EH (cell line): ENCODE measurements at places on chromosomes 3 and 15.

DNA sequence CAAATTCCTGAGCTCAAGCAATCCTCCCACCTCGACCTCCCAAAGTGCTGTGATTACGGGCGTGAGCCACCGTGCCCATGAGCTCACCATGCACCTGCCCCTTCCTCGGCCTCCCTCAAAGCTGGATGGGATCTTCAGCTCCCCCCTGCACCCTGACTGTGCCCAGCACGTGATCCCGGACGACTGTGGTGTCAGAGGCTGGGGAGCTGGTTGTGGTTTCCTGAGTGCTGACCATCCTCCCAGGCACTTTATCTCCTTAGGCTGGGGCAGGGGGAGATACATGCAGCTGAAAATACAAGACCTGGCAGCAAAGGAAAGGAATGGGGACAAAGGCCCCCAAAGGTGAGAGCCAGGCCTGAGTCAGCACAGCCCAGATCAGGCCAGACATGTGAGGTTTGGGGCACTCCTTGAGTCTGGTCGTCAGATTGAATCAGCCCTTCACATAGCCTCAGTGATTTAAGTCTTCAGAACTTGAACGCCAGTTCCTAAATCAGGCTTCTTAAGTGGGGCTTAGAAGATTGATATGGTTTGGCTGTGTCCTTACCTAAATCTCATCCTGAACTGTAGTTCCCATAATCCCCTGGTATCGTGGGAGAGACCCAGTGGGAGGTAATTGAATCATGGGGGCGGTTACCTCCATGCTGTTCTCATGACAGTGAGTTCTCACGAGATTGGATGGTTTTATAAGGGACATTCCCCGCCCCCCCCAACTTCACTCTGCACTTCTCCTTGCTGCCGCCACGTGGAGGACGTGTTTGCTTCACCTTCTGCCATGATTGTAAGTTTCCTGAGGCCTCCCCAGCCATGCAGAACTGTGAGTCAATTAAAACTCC is 35.8 kb downstream of the PRKCD start:
- peak; percentile 57 for DNase-seq

GRCh38 chr15:74505837-74506514 is 35.0 kb upstream of the ARID3B start:
- DNase-seq: peak; percentile 65

- no peak for DNase-seq
Measured at GRCh38 chr3:9301798-9302197, 52.4 kb upstream of the SRGAP3 start.

GRCh38 chr3:168117059-168117458 is 21.3 kb upstream of the GOLIM4 start:
- DNase-seq: peak; percentile 49

GRCh38 chr3:196947136-196947859 is 5.0 kb upstream of the NCBP2 start:
- DNase-seq: no peak

- peak; percentile 82 for DNase-seq
Measured at GRCh38 chr15:45873781-45874180, 239.0 kb downstream of the SQOR start.

DNA sequence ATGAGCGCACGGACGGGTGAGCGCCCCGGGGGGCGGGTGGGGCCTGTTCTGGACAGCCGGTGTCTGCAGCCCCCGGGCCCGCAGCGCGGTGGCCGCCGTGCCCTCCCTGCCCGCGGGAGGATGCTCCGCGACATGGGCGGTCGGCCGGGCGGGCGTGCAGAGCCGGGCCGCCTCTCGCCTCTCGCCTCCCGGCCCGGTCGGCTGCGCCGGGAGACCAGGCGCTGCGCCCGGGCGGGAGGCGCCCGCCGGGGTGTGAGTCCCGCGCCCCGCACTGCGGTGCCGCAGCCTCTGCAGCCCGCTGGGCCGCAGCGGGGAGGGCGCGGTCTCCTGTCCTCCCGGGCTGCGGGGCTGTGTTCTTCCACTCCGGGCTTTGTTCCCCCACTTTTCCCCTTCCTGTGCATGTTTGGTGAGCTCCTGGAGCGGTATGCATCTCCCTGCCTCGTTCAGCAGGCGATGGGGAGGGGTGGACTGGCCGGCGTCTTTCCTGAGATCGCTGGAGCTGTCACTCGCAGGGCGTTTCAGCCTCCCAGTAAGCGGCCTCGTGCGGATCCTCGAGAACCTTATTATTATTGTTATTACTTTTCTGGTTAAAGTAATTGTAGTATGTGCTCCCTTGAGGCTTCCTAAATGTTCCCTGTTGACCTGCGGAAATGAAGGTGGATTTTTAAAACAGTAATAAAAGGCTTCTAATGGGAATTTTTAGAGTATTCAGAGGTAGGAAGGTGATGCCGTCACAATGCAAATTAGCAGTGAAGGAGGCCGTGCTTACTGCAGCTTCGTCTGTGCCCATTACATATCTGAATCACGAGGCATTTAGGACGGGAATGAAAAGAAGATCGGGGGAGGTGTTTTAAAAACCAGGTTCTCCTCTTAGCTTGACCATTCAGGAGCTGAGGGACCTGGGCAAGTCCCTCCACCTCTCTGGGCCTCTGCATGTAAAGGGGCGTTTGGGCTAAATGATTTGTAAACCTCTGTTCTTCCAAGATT is 593 bp downstream of the TMOD2 start:
- peak; percentile 59 for DNase-seq

- no peak for DNase-seq
Measured at GRCh38 chr3:29153811-29154210, 127.1 kb upstream of the RBMS3 start.

DNA sequence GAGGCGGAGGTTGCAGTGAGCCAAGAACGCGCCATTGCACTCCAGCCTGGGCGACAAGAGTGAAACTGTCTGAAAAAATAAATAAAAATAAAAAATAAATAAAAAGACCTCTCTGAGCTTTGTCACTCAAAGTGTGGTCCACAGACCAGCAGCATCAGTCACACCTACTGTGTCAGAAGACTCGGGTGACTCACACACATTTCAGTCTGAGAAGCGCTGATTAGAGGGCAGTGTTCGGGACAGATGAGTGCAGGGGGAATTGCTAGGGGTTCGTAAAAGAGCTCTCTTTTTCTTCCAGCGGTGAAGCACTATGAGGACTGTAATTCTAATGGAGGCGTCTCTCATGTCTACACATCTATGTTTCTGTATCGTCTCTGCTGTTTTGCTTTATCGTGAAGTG is 5.7 kb downstream of the PODXL2 start:
- DNase-seq: no peak

DNA sequence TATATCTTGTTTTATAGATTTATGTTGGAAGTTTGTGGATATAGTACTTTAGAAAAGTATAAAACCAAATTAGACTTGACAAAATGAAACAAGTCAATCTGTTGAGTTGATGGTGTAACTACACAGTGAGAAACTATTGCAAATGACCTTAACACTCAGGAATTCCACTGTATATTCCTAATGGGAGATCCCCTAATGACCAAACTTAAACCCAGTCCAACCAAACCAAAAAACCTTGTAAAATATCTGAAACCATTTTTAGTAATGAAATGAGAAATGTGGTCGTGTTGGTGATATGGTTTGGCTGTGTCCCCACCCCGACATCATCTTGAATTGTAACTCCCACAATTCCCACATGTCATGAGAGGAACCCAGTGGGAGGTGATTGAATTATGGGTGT is 31.9 kb upstream of the ATP13A3 start:
- DNase-seq: peak; percentile 86

- DNase-seq: peak; percentile 19
Measured at GRCh38 chr3:188929137-188929536, 242.6 kb upstream of the TPRG1 start.

- no peak for DNase-seq
Measured at GRCh38 chr15:50484781-50485180, 60.6 kb downstream of the USP8 start.

- peak; percentile 33 for DNase-seq
Measured at GRCh38 chr3:169980055-169980454, 13.4 kb downstream of the SEC62 start.

GRCh38 chr3:151146731-151147091 is 56.3 kb downstream of the GPR171 start:
- DNase-seq: no peak

DNA sequence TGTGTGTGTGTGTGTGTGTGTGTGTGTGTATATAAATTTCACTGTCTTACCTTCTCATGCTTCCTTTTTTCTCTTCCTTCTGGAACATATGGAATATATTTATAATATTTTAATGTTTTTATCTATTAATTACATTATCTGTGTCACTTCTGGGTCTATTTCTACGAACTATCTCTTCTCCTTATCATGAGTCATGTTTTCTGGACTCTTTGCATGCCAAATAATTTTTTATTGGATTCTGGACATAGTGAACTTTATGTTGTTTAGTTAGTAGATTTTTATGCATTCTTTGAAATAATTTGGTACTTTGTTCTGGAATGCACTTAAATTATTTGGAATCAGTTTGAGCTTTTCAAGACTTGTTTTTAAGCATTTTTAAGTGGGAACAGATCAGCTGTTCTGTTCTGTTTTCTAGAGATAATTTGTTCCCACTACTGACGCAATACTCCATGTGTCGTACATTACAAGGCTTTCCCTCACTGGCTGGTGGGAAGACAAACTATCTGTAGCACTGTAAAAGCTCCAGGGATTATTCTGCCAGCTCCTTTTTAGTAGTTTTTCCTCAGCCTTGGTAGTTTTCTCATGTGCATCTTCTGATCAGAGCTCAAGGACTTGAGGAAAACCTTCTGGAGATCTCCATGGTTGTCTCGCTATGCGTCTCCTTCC is 302.0 kb downstream of the CLSTN2 start:
- peak; percentile 12 for DNase-seq

DNA sequence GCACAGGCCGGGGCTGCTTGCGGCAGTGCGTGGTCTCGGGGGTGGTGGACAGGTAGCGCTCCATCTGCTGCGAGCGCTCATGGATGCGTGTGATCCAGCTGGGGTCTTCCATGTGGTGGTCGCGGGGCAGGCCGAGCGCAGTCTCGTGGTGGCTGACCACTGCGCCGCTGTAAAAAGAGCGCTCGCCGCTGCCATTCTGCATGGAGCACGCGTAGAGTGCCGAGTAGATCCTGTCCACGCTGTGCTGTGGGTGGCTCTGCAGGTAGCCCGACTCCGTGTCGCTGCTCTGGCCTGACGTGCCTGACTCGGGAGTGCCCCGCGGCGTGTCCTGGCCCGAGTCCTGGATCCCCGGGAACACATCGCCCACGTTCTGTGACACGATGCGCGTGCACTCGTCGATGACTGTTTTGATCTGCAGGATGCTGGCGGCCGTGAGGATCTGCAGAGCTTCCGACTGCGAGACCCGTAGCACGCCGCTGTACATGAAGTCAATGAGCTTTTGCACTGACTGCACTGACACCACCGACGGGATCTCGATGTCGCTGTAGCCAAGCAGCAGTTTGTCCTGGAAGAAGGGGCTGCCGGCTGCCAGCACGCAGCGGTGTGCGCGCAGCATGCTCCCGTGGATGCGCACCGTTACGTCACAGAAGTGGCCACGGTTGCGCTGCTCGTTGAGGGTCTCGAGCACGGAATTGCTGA is 57.4 kb downstream of the TIGIT start:
- DNase-seq: no peak

DNA sequence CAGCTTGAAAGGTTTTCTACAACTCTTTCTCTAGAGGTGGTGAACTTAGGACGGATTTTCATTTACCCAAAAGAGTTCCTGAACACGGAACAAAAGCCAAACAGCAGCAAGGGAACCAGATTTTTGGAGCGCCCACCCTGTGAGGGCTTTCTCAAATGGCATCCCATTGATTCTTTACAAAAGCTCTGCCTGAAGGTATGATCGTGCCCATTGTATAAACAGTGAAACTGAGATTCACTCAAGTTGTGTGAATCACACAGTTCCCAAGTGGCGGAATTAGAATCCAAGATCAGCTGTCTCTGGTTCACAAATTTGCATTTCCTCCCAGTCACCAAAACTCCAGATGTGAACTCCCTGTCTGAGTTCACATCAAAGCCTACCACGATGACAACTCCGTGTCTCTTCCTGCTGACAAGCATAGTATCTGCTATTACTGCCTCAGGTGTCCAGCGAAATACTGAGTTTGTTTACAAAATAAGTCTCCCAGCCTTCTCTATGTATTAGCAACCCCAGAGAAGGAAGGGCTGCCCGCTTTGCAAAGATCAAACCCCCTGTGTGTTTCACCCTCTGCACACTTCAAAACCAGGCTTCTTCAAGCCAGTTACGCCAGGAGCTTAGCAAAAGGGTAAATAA is 235.9 kb upstream of the ST8SIA2 start:
- DNase-seq: no peak

- DNase-seq: peak; percentile 55
Measured at GRCh38 chr3:16334909-16335308, 69.9 kb downstream of the OXNAD1 start.

DNA sequence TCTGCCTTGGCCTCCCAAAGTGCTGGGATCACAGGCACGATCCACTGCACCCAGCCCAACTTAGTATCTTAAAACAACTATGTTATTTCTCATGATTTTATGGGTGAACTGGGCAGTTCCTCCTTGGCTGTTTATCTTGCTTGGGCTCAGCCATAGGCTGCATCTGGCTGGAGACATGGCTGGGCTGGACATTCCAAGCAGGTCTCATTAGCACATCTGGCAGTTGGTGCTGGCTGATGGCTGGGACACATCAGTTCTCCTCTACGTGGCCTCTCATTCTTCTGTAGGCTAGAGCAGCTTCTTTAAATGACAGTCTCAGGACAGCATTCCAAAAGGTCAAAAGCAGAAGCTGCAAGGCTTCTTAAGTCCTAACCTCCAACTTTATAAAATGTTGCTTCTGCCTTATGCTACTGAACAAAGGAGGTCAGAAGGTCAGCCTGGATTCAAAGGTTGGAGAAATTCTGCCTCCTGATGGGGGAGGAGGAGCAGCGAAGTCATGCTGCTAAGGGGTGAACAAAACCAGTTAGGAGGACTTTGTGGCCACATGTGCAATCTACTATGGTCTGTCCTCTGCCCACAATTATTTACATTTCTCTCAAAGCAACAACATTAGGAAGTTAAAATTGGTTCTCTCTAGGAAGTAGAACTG is 144.0 kb downstream of the AQP9 start:
- peak; percentile 15 for DNase-seq

DNA sequence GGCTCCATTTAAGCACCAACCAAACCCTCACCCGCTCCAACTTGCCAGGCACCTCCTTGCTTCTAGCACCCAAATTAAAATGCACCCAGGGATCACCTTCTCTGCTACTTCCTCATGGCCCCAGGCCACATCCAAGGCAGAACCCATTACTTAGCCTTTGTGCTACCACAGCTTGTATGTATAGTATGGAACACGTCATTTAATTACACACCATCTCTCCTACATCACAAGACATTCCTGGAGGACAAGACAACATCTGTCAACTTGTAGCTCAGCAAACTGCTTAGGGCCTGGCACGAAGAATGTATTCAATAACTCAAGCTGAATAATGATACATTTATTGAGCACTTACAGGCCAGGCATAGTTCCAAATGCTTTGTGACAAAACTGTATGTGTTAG is 23.3 kb downstream of the ZDHHC3 start:
- DNase-seq: no peak
